ENCODE measurements at places on chromosomes 1 and 21. TPM values are rescaled to one million over a fixed set of nuclear protein-coding genes. Genes with fewer than 3 reads are reported as not detected.

The OR2T35 gene
- total RNA-seq = not detected

The FGGY gene
- 26.4 TPM for total RNA-seq

The PPIAL4G gene
- not detected for total RNA-seq

The PALMD gene
- 3.2 TPM for total RNA-seq

The TNFRSF4 gene
- 0.24 TPM for total RNA-seq

The AQP10 gene
- total RNA-seq = not detected

The BLACAT1 gene
- not detected for total RNA-seq

The PEF1 gene
- total RNA-seq = 94.8 TPM

The ADORA3 gene
- not detected for total RNA-seq

The CD53 gene
- total RNA-seq = not detected

The HUNK gene
- 1.8 TPM for total RNA-seq
